AML-193 (cell line): ENCODE measurements at places on chromosomes 1 and 21.

- no peak for DNase-seq
These were observed 498.4 kb downstream of the TTLL7 start for GRCh38 chr1:83500531-83500930.

GRCh38 chr1:223556414-223557129 is 108.9 kb downstream of the CAPN8 start:
- DNase-seq: peak; percentile 27

DNA sequence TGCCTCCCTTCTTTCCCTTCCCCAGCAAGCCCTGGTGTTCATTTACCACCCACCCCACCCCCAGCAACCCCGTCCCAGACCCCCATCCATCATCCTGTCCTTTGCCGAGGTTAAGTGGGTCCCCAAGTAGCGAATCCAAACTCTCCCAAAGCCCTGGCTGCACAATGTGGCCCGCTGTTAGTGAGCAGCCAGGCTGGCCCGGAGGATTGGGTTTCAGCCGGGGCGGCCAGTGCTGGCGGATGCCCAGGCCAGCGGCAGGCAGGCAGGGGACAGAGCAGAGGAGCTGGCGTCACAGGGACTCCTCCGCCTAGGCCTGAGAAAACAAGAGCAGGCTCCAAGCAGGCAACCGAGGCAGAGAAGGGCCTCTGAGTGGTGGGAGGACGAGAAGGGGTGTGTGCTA is 61.4 kb downstream of the EPHB2 start:
- no peak for DNase-seq

GRCh38 chr1:174232761-174233160 is 73.4 kb downstream of the RABGAP1L start:
- DNase-seq: no peak

GRCh38 chr1:201324306-201324705 is 41.0 kb downstream of the PKP1 start:
- no peak for DNase-seq

- DNase-seq: no peak
These were observed 2.6 kb downstream of the NCMAP start for GRCh38 chr1:24558455-24558854.

- DNase-seq: no peak
These were observed 67.5 kb downstream of the NIBAN1 start for GRCh38 chr1:184906761-184907160.

- no peak for DNase-seq
These were observed 355.9 kb upstream of the ADGRL4 start for GRCh38 chr1:79362470-79362869.

GRCh38 chr1:45093334-45093733 is 81.3 kb downstream of the UROD start:
- DNase-seq: no peak

GRCh38 chr1:201742476-201742875 is 86.5 kb upstream of the IPO9 start:
- DNase-seq: no peak

GRCh38 chr1:222521299-222522104 is 26.4 kb downstream of the HHIPL2 start:
- DNase-seq: no peak

DNA sequence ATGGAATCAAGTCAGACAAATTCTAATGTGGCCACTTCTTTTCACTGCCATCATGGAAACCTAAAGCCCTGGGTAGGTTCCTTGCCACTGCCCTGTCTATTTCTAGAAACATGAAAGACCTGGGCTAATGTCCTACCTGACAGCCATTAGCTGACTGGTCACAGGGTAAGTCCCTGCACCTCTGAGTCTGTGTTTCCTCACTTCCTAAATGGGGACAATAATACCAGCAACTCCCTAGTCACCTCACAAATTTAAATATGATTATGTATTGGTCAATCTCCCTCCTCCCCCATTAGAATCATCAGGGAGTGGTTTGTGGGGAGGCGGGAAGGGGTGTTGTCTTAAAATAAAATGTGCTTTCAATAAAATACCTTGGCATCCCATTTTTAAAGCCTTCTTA is 2.2 kb downstream of the CREG1 start:
- DNase-seq: peak; percentile 80

DNA sequence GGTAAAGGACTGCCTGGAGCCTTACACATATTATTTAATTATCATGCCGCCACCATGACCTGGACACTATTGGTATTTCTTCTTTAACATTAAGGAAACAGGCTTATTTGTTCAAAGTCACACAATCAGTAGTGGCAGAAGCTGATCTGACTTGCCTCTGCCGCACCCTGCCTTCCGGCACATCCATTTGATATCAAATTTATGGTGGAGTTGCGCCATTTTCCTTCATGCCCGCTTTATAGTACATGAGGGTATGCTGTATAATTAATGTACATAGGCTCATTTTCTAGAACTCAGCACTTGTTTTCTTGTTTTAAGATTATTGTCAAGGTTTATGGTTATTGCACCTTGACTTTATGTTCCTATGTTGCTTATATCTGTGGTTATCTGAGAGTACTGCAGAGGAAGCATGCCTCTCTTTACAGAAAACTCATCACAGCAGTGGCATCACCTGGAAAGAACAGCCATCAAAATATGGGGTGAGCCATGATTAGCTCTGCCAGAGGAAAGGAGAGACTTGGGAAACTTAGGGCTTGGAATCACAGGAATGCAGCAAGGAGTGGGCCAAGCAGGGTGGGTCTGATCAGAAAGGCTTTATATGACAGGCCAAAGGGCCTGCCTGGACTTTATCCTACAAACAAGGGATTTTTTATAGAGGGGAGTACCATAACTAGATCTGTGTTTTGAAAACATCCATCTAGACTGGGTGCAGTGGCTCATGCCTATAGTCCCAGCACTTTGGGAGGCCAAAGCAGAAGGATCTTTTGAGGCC is 72.2 kb upstream of the GJB5 start:
- DNase-seq: no peak

DNA sequence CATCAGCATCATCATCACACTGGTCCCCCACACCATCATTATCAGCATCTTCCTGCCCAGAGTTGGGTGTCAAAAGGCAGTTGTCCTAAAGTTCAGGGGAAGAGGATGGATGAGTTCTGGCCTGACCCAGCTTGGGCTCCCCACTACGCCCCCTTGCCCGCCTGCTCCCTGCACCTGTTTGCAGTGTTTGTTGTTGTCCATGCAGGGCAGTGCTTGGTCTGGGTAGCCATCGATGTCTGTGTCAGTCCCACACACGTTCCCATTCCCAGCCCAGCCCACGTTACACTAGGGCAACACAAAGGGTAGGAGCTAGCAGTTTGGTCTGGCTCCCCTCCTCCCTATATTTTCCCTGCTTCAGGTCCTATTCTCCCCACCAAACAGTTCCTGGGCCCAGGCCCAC is 6.8 kb downstream of the THBS3 start:
- DNase-seq: no peak

DNA sequence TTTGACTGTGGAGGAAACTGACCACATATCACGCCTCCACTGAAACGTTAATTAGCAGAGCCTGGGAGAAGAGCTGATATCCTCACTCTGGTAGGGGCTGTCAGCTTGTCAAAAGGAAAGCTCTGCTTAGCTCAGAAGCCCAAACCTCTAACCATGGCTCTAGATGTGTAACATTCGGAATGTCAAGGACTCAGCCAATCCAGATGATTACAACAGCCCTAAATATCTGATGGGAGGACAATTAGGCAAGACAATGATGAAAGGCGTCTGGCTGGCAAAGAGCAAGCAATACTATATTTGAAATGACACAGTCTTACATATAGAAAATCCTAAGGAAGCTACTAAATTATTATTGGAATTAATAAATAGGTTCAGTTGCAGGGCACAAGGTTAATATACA is 45.7 kb upstream of the COX20 start:
- no peak for DNase-seq

DNA sequence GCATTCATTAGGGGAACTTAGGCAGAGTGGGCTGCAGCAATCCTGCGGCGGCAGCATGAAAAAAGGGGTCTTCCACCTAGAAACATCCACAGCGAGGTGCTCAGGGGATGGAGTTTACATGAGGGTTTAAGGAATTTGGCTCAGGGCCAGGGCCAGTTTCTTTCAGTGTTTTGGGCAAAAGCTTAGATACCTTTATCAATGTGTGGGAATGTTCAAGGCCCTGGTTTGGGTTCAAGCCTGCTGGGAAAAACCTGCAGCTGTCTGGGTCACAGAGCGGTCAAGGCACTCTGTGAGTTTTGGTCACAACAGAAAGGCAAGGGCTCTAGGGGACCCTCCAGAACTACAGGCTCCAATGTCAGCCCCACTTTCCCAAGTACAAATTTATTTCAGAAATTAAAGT is 230.3 kb downstream of the DISC1 start:
- DNase-seq: no peak

DNA sequence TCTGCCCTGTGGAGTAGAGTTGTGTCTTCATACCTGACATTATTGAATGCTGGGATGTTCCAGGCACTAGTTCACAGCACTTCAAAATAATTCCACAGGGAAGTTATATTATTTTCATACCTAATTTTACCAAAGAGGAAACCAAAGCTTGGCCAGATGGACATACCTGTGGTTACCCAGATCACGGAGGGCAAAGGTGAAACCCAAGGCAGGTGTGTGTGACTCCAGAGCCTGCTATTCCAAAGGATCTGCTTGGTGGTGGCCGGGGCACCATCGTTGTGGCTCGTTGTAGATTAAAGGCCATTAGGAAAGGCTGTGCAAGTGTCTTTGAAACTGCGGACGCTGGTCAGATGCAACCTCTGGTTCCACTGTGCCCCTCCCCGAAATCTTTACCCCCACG is 108.6 kb downstream of the ZBTB18 start:
- no peak for DNase-seq

DNA sequence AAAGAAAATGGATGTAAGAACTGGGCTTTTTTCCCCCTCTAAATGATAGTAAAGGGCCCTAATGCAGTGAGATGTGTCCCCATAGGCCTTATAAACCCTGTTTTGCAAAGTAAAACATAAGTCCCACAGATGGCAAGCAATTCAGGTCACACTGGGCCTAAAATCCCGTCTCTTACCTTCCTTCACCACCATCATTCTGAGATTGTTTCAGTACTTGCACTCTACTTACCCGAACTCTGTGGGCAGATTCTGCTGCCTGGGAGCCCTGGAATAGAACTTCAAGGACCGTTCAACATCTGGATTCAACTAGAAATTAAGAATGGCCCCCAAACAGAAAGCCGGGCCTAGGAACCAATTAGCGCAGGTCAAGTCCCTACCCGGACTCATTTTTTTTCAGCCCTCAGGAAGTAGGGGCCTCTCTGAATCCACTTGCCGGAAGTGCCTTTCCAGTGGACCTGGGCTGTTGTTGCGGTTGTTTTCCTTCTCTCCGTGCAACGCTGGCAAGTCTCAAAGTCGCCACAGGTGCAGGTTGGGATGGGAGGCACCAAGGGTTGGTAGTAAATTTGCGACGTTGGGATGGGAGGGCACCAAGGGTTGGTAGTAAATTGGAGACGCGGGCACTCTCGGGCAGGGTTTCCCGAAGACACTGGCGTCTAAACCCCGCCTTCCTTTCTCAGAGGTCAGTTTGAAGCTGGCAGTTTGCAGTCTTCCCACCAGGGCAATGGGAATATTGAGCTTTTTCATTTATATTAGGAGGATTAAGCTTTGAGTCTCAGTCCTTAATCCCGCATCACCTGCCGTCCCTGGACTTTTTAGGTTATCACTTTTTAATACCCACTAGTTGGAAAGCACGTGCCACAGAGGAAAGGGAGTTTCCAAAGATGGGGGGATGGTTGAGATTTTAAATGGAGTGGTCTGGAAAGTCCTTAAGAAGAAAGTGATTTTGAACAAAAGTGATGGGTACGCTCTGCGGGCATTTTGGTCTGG is at the start of gene TMEM69:
Gene TMEM69, plus strand, starts transcription at position 428 of the 987 bp plus-strand sequence. CDS start 2,888 bp downstream, outside the sequence.
- DNase-seq: peak; percentile 77

DNA sequence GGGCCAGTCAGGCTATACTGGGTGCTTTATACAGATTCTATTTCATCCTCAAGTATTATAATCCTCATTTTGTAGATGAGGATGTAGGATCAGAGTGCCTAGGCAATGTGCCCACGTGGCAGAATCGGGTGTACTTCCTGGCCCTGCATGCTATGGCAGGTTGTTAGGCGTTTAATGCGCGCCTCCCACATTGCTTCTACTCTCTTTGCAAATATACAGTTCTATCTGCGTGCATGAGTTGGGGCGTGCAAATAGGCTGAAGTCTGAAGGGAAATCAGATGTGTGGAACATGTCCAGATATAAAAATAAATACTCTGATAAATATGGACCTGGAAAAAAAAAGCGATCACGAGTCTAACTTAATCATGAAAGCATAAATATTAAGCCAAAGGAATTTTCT is 194.7 kb upstream of the FMN2 start:
- no peak for DNase-seq

- no peak for DNase-seq
These were observed 27.9 kb upstream of the PRRC2C start for GRCh38 chr1:171457412-171457811.

- DNase-seq: no peak
These were observed 337.4 kb downstream of the SRGAP2C start for GRCh38 chr1:121522061-121522759.

DNA sequence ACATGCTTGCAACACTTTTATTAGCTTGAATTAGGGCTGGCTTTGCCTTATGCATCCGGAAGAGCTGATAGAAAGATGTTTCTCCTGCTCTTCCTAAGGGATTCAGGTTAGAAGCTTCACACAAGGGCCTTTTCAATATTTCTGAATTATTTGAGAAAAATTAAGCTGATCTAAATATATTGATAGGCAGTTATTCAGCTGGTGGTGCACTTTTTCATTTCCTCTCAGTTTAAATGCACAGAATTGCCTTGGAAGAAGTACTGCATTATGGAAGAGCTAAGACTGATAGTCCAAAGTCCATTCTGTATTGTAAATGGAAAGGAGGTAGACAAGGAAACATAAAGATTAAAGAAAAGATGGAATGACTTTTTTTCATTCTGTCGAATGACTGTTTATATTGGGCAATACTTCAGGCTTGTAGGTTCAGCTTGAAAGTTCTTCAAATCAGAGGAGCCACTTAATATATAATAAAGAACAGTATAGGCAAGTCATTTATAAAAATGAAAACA is 398.4 kb upstream of the B3GALT2 start:
- DNase-seq: no peak

- no peak for DNase-seq
These were observed 18.5 kb downstream of the ATP5PO start for GRCh38 chr21:33897098-33897497.

DNA sequence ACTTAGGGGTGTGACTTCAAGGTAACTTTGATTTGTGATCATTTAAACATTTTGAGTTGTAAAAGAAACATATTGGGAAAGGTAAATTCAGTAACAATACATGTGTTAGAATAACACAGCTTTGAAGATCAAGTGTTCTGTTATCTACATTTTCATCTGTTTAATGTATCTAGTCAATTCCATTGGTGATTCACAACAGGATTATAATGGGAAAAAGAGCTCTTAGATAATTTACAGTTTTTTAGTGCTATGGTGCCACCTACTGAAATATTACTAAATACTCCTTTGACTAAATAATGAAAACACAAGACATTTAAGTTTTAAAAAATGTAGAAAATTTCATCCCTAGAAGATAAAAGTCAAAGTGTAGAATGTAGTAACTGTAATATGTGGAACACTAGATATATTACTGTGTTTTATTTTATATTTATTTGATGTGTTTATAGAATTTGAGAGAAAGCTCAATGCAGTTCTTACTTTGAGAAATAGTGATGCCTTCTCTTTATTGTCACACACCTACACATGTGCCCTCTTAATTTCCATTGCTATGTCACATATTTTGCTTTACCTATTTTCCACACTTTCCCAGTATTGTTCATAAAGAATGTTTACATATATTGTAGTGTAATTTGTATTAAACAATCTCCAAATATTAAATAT is 47.4 kb downstream of the PTPRC start:
- peak; percentile 45 for DNase-seq
